ENCODE measurements at places on chromosomes 1 and 21.

- DNase-seq: no peak
Measured at GRCh38 chr1:27672750-27673112, 739 bp upstream of the IFI6 start.

- DNase-seq: no peak
Measured at GRCh38 chr1:3115275-3116149, 46.5 kb downstream of the PRDM16 start.

- no peak for DNase-seq
Measured at GRCh38 chr1:29330856-29331255, 94.5 kb downstream of the PTPRU start.

GRCh38 chr1:11204396-11205190, 15.4 kb downstream of the ANGPTL7 start:
- no peak for DNase-seq

DNA sequence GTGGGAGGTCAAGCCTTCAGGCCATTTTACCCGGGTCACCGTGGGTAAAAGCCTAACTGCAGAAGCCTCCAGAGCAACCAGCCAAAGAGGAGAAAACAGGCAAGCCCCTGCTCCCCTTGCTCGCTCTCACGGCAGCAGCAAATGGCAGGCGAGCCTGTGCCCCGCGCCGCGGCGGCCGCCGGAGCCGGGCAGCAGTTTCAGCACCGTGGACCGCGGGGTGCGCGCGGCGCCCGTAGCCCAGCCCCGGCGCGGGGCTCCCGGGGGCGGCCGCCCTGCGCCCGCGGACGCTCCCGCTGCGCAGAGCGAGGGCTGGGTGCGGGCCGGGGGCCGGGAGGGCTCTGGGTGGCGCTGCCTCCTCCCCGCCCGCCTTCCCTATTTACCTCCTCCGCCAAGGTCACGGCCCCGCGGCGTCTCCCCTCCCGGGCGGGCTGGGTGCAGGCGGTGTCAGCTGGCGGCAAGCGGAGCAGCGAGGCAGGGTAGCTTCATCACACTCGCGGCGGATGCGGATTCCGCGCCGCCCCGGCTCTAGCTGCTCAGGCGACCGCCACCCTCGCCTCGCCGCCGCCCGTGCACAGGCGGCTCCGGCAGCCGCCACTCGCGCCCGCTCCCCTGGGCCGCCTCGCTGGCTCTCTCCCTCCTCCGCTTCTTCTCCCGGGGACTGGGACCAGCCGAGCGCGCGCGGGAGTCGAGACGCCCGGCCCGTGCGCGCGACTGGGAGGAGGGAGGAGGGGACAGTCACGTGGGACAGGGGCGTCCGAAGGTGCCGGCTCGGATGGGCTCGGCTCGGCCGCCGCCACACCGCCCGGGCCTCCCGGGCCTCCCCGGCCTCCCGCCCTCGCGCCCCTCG, at the start of gene RGS7:
Gene RGS7 (minus strand): TSS at position 687 of the 847 bp plus-strand sequence.
- DNase-seq: no peak

GRCh38 chr21:35853321-35854239, 206.7 kb downstream of the SETD4 start:
- no peak for DNase-seq

- peak; percentile 32 for DNase-seq
Measured at GRCh38 chr1:6127587-6128163, 52.4 kb downstream of the CHD5 start.

- DNase-seq: no peak
Measured at GRCh38 chr1:224541072-224541790, 74.9 kb upstream of the CNIH3 start.

GRCh38 chr1:204831186-204831585, 39.5 kb upstream of the NFASC start:
- DNase-seq: no peak

DNA sequence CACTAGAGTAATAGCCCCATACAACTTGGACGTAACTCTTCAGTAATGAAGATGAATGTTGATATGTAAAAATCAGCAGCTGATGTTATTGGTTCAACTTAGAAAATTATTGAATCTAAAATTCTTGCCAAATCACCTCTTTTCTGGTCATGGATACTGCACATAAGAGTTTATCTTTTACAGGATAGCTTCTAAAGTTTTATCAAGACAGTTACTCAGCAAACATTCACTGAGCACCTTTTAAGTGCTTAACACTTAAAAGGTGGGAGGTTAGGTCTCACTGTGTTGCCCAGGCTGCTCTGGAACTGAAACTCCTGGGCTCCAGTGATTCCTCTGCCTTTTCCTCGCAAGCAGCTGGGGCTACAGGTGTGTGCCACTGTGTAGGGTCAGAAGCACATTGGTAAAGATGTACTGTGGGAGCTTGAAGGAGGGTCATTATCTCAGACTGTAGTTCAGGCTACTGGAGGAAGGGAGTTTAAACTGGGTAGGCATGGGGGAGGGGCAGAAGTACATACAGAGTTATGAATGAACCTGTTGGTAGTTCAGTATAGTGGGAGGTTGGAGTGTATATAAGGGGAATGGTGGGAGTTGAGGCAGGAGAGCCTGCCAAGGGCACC, 2.0 kb downstream of the MPZL1 start:
- DNase-seq: no peak

DNA sequence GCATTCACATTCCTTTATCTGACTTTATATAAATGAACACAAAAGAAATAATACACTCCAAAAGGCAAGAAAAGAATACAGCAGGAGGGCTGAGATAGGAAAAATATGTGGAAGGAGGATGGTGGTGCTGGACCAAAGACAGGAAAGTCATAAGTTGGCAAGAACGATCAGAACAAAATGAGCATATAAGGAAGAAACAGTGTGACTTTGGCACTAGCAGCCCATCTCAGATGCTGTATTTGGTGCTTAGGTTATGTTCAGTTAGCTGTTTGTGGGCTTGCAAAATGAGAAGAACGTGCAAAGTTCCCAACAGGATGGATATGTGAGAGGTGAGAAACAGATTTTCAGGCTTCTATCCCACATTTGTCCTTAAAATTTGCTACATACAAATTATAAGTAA, 719.8 kb upstream of the ADGRL4 start:
- DNase-seq: no peak

- no peak for DNase-seq
Measured at GRCh38 chr1:16112596-16113555, 39.4 kb upstream of the FAM131C start.

DNA sequence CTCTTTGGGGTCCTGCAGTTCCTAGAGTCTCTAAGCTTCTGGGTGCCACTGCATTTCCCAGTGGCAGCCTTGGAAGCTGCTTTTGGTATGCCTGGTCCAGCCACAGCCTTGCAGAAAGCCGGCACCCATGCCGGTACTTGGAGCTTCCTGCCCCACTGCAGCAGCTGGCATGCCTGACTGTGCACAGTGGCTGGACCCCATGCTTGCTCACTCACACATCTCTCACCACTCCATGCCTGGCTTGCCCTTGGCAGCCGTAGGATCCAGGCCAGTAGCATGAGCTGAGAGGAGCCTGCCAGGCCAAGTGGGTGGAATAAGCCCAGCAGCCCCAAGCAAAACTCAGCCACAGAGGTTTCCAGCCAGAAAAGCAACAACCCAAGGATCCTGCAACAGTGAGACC, 20.3 kb upstream of the FNBP1L start:
- no peak for DNase-seq

DNA sequence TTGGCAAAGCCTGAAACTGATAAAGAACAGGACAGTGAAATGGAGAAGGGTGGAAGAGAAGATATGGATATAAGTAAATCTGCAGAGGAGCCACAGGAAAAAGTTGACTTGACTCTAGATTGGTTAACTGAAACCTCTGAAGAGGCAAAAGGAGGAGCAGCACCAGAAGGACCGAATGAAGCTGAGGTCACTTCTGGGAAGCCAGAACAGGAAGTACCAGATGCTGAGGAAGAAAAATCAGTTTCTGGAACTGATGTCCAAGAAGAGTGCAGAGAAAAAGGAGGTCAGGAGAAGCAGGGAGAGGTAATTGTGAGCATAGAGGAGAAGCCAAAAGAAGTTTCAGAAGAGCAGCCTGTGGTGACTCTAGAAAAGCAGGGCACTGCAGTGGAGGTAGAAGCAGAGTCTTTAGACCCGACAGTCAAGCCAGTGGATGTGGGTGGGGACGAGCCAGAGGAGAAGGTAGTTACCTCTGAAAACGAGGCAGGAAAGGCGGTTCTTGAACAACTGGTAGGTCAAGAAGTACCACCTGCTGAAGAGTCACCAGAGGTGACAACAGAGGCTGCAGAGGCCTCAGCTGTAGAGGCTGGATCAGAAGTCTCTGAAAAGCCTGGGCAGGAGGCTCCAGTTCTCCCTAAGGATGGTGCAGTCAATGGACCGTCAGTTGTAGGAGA, 16.3 kb downstream of the CCDC17 start:
- DNase-seq: no peak

- no peak for DNase-seq
Measured at GRCh38 chr1:12528021-12528852, 89.8 kb downstream of the DHRS3 start.

GRCh38 chr1:209355415-209355814, 228.1 kb upstream of the CAMK1G start:
- DNase-seq: no peak

GRCh38 chr1:231190456-231190855, 28.6 kb downstream of the TRIM67 start:
- DNase-seq: no peak

- no peak for DNase-seq
Measured at GRCh38 chr1:236154671-236155398, 12.5 kb downstream of the GPR137B start.

DNA sequence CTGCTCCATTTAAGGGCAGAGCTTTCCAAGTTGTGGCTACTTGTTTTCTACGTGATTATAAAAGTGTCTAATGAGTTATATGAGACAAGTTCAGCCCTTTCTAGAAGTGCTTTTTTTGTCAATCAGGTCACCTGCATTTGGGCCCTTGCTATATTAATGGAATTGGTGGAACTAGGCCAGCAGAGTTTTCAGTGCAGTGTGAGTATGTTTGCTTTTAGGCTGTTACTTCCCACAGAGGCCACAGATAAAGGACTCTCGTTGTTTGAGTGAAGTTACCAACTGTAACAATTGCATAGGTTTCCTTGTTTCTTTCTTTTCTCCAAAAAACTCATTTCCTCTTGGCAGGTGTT, 10.9 kb downstream of the SMAP2 start:
- no peak for DNase-seq

GRCh38 chr21:29117372-29117955, 13.0 kb upstream of the MAP3K7CL start:
- DNase-seq: no peak

DNA sequence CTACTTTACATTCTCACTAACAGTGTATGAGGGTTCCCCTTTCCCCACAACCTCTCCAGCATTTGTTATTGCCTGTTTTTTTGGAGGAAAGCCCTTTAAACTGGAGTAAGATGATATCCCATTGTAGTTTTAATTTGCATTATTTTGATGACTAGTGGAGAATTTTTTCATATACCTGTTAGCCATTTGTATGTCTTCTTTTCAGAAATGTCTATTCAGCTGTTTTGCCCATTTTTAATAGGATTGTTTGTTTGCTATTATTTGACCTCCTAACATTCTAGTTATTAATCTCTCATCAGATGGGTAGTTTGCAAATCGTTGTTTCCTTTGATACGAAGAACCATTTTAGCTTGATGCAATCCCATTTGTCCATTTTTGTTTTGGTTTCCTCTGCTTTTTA, 165.0 kb downstream of the GLUL start:
- DNase-seq: no peak

DNA sequence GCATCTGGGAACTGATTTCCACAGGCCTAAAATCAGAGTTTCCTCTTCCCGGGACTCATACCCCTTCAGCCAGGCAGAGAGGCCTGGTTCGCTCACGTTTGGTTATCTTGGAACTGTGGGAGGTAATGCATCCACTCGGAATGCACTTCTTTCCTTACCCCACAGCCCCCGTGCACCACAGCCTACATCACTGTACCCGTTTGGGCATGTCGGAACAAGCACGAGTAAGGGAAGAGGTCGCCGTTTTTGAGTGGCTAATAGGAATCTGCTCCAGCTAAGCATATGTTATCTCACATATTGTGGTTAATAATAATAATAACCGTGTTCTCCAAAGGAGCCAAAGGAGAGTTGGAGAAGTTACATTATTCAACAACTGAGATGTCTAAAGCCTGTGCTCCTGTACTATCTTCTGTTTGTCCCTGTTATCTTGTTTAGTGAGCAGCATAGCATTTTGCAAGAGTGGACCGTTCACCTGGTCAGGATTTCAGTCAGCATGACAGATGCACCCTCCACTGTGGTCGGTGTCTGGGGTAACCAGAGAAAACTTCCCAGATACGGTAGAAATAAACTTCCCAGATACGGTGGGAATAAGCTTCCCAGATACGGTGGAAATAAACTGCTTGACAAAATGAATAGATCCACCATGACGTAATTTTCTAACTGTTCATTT, 198.6 kb downstream of the SDCCAG8 start:
- no peak for DNase-seq

GRCh38 chr1:73160759-73161158, 878.4 kb upstream of the NEGR1 start:
- DNase-seq: no peak

DNA sequence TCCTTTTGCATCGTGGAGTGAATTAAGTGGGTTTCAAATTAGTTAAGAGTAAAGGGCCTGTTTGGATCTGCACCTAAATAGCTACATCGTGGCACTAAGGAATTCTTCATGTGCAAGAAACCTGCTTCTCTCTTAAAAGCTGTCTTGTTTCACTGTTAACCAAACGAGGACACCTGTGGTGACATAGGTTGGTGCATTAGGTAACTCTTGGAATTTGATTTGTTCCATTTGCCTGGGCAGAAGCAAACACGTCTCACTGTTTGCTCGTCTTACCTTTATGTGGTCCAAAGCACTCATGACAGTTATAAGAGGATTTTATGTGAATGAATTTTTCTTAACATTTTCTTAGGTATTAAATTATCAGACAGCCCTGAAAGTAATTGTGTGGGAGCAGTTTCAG, 60.9 kb downstream of the PRDM2 start:
- DNase-seq: no peak

DNA sequence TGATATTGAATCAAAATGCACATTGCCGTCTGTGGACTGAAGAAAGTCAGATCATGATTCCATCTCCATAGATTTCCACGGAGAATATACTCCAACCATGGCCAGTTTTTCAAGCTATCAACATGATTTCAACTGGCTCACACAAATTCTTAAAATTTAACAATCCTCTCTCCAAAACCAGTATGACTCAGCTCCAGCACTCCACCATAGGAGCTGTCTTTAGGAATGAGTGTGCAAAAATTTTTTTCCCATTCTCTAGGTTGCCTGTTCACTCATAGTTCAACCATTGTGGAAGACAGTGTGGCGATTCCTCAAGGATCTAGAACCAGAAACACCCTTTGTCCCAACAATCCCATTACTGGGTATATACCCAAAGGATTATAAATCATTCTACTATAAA, 40.8 kb downstream of the RGL1 start:
- no peak for DNase-seq

- no peak for DNase-seq
Measured at GRCh38 chr21:24840287-24840686, 767.0 kb downstream of the MRPL39 start.

GRCh38 chr1:162397039-162397448, 14.9 kb downstream of the SH2D1B start:
- no peak for DNase-seq

DNA sequence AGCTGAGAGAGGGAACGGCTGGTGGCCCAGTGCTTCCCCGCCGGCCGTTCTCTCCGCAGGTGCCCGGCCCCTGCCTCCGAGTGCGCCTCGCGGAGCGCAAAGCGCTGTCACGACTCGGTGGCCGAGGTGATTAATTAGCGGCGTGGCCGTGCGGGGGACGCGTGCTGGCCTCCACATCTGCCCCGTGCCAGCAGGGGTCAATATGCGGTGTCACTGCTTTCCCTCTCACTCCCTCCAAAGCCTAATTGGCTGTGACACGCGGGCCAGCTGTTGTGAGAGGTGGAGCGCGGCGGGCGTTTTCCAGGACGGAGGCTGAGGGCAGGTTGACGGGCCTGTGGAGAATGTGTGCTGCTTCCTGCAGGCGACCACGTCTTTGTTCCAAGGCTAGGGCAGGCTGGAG, 239.0 kb downstream of the LMX1A start:
- DNase-seq: no peak
